ENCODE measurements at places on chromosomes 12 and 14. TPM values are rescaled to one million over a fixed set of nuclear protein-coding genes. Genes with fewer than 3 reads are reported as not detected.

Gene STON2
- 89.4 TPM for total RNA-seq

Gene LRFN5
- 0.16 TPM for total RNA-seq

- DNase-seq = no peak
Observed at GRCh38 chr14:85332401-85332800, 197.5 kb upstream of the FLRT2 start.

- DNase-seq = no peak
Observed at GRCh38 chr12:130686511-130686991, 29.5 kb downstream of the RIMBP2 start.

GRCh38 chr14:50381823-50382287 is 14.8 kb downstream of the CDKL1 start:
- DNase-seq = no peak

GRCh38 chr14:59343585-59343984 is 121.6 kb downstream of the GPR135 start:
- DNase-seq = no peak

GRCh38 chr12:117854339-117855012 is 114.3 kb downstream of the KSR2 start:
- DNase-seq = peak; percentile 63

- DNase-seq = no peak
Observed at GRCh38 chr14:103008768-103009357, 48.5 kb downstream of the CDC42BPB start.

GRCh38 chr14:101062065-101062450 is 158.5 kb upstream of the RTL1 start:
- no peak for DNase-seq

- DNase-seq = no peak
Observed at GRCh38 chr12:116125956-116126566, 151.4 kb downstream of the MED13L start.
